HS-5 (cell line): ENCODE measurements at places on chromosomes 5 and 9.

- DNase-seq, result no peak
Observed at GRCh38 chr5:62780888-62781287, 202.3 kb downstream of the LRRC70 start.

DNA sequence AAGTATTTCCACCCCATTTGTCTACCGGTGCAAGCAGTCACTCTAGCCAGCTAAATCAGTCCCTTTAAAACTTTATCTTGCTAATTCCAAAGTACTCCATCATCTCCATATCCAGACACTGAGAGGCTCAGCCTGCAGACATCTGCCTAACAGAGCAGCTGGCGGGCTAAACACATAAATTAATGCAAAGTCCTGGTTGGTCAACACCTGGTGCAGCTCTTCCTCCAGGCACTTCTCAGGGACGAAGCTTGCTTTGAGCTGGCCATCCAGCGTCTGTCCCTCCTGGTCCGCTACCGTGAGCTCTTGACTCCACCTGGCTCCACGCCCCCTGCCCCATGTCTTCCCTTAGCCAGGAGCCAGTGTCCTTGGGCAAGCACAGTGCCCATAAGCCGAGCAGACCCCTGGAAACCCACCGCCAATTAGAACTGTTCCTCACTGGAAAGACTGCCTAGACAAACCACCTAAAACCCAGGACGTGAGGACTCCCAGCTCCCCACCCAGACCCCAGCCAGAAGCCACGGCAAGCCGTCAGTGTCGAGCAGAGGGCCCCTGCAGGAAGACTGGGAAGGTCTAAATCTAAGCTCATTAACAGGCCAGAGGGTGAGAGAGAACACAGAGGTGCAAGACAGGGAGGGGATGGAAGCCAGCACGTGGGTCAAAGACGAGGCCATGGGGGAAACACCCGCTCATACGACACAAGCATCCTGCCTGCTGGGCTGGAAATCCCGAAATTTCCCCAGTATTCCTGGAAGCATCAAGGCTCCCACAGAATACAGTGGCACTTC, 120.0 kb downstream of the COL23A1 start:
- no peak for DNase-seq

GRCh38 chr9:136385015-136385414, 11.5 kb upstream of the CARD9 start:
- no peak for DNase-seq

DNA sequence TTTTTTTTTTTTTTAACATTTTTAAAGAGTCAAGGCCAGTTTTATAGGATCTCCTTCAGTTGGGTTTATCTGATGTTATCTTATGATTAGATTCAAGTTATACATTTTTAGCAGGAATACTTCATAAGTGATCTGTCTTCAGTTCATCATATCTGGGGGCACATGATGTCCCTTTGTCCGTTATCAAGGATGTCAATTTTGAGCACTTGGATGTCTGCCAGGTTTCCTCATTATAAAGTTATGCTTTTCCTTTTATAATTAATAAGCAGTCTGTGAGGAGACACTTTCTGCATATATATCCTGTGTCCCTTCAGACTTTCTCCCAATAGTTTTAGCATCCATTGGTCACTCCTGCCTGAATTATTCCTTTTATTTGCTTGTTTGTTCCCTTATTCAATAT, 11.8 kb downstream of the HDHD3 start:
- DNase-seq, result no peak

GRCh38 chr5:54357408-54358058, 47.2 kb upstream of the ARL15 start:
- no peak for DNase-seq

DNA sequence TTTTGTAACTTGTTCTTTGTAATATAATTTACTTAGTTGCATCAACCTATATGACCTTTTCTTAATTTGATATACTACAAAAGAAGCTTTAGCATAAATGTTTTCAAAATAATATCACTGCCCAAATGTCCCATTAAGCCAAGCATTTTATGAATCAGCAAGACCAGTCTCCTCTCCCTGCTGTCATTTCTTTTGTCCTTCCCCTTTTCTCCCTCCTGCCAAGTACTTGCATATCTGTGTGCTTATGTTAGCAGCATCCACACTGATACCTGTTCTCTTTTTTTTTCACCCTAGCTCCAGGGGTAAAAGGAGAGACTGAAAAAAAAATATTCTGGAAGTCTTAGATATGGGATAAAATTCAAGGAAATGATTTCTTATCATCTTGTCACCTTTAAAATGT, 69.7 kb downstream of the ZSWIM6 start:
- no peak for DNase-seq

DNA sequence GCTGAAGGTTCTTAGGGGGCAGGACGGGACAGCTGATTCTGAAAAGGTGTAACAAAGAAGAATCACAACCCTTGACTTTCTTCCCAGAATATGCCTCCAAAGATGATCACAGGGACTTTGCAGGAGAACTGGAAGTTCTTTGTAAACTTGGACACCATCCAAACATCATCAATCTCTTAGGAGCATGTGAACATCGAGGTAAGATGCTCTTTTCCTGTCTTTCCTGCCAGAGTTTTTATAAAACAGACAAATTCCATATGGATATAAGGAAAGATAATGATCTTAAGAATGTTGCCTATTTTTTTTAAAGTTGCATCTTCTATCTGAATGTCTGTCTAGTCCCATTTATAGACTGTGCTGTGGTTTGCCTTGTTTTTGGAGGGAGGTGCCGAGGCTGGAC, 87.9 kb downstream of the EQTN start:
- no peak for DNase-seq

DNA sequence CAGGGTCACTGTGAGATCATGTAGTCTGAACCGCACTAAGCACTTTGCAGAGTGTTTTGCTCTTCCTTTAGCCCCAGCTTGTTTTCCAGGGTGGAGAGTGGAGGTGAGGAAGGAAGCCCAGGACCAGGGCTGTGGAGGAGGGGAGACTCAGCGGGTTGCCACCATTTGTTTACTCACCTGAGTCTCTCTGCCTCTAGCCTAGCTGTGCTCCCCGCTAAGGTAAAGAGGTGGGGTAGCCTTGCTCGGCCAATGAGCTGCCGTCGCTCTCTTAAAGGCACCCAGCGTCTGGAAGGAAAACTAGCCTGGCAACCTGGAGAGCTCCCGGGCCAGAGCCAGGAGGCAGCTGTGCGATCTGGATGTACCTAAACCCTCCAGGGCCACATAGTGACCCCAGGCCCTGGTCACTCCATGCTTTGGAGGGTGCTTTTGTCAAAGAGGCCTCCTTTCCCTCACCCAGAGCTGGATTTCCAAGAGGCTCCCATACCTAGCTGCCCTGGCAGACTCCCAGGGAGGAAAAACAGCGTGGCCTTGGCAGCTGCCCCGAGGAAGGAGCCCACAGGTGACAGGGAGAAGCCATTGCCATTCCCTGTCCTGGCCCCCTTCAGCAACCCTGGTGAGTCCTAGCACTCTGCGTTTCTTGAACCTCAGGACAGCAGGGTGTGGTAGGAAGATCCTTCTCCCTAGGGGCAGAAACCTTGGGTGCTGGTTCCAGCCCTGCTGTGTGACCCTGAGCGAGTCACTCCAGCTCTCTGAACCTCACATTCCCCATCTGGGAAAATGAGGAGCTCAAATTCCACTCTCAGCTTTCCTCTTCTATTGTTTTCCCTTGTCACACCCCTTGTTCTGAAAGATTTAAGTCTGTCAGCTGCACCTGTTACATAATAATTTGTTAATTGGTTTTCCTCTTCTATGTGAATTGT, 42.4 kb upstream of the LARP1 start:
- DNase-seq, result no peak
